ENCODE measurements at places on chromosomes 13 and 19.

DNA sequence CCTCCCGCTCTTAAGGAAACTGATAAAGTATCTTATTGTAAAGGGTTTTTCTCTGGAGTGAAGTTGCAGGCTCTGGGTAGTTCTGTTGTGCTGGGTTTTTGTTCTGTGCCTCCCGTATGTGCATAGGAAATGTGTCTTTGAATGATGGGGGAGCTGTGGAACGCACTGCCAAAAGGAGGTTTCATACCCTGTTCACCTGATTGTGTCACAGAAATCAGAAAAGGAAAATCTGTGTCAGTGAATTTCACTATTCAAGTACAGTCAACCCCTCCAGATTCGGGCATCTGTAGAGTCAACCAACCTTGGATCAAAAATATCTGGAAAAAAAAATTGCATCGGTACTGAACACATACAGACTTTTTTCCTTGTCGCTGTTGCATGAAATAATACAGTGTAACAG is 127.8 kb downstream of the MRPL57 start:
- DNase-seq, result no peak

DNA sequence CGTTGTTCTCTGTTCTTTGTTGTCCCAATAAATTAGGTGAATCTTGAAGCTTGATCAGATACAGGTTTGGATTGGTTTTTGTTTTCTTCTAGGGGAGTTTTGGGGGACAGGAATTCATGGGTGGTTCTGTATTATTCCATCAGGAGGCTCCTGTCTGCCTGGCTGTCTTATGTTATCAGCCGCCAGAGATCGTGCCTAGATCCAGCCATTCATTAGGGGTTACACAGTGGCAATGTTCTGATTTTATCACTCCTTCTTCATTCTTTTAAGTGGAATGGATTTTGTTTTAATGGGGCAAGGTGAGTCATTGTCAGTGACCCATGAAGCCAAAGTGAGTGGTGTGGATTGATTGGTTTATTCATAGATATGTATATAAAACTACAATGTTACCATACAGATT is 71.9 kb downstream of the CHST8 start:
- no peak for DNase-seq

DNA sequence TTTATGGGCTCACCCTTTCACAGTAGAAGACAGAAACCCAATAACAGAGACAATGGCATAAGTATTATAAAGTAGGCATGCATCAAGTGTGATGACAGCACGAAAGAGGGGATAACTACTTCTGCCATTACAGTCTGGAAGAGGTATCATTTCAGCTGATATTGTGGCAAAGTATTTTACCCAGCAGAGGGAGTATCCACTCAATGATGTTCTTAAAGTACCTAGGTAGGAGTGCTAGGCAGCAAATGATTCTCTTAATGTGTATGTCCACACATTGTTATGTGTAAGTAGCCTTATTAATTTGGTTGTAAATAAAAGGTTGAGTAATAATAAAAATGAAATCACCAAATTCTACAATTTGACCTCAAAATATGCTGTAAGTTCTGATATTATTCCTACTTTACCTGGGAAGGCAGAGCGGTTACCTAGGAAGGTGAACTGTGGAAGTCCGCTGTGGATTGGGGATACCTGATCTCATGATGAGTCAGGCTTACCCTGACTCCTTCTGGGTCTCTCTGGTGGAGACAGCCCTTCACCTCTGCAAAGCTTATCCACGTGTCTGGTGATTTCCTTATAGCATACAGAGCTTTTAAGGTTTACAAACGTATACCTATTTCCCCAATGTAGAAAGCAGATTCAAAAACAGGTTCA is 4.1 kb upstream of the UBAC2 start:
- no peak for DNase-seq

DNA sequence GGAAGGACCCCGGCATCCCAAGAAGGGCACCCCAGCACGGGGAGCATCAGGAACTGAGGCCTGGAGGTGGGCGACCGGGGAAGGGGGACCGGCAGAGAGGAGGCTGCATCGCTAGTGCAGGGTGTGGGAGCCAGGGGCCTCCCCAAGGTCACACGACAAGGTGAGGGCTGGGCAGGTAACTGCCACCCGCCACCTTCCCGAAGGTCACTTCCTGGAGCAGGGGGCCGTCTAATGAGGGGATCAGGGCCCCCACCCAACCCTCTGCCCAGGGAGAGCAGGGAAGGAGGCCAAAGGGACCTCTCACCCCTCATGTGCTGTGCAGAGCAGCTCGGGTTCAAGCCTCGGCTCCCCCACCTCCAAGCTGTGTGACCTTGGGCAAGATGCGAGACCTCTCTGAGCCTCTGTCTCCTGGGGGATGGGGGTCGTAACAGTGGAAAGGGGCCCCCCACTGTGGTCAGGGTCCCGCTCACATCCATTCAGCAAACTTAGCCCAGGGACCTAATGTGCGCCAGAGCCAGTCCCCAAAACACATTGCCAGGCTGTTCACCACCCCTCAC is 6.0 kb downstream of the ZBTB7A start:
- DNase-seq, result no peak

DNA sequence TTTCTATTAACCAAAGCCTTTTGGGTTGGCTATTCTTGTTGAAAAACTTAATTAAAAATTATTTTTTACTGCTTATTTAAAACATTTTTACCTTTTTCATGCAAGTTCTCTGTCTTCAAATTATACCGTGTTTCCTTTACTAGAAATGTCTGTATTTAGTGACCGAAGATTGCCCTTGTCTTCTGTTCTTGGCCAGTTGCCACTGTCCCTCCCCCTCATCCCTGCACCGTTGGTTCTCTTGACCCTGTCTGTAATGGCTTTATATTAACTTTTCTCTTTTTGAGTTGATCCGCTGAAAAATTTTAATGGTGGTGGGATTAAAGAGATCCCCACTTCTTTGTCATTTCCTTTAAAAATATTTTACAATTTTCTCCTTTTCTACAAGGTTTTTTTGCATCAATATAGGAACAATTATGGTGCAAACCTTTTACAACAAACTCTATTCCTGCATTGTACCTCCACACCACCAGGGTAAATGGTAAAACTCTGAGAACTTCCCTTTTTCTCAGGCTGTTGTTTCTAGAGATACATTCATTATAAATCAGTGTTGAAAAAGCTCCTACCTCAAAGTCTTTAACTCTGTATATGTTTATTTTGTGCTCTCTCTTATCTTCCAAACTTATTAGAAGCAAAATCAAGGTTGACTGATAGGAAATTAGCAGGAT is 12.9 kb upstream of the RNF113B start:
- DNase-seq, result no peak

- no peak for DNase-seq
Observed at GRCh38 chr19:47093254-47093653, 20.3 kb downstream of the ZC3H4 start.

GRCh38 chr13:41117869-41118268 is 14.7 kb downstream of the KBTBD6 start:
- no peak for DNase-seq

DNA sequence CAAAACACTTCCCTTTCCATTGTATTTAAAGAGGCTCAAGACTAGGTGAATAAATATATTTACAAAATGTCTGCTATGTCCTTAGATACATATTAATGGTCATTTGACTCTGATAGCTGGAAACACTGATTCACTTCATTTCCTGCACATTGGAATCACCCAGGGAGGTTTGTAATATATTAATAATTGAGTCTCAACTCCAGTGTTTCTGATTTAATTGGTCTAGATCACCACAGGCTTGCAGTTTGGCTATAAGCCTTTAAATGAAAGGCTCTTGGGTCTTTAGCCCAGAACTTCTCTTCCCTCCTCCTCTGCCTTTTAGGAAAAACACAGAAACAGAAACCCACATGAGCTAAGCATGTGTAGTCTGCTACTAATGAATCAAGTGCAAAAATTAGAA is 378.0 kb downstream of the TBC1D4 start:
- DNase-seq, result no peak

GRCh38 chr13:114134944-114135610 is 2.7 kb upstream of the RASA3 start:
- DNase-seq, result no peak

GRCh38 chr13:38685974-38686576 is 802 bp upstream of the FREM2 start:
- DNase-seq, result no peak

GRCh38 chr13:35727881-35728280 is 251.4 kb upstream of the MAB21L1 start:
- DNase-seq, result no peak

- no peak for DNase-seq
Observed at GRCh38 chr13:85332615-85333014, 466.6 kb downstream of the SLITRK6 start.

DNA sequence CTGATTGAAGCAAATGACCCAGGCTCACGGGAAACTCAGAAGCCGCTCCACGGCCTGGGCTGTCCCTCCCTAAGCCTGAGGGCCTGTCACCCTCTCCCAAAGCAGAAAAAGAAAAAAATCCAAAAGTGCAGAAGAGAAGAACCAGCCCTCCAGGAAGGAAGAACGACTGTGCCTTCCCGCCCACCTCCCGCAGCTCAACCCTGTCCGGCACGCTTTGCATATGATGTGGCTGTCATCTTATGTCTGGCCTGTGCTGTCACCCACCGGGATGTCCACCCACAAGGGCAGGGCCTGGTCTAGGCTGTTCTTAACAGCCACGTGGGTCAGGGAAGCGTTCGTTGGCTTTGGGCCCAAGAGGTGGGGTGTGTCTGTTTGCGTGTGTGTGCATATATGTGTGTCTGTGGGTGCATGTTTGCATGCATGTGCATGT is 13.7 kb downstream of the ZBTB7A start:
- DNase-seq, result no peak

- no peak for DNase-seq
Observed at GRCh38 chr19:49696865-49697264, 5.9 kb downstream of the CPT1C start.

DNA sequence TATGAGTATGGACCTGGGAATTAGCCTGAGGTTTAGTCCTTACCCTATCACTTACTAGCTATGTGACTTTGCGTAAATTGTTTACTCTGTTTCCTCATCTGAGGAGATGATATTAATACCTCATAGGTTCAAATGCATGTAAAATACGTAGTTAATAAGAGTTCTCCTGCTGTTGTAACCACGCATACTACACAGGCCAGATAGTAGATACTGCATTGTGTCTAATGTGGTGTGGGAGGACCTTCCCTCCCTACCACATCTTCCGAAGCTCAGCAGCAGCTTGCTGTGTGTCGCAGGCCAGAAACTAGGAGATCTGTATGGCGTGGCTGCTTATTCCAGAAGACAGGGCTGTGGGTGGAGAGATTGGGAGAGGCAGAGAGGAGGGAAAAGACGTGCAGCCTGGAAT is 23.0 kb downstream of the GTF2F2 start:
- DNase-seq, result no peak

GRCh38 chr13:75762955-75763354 is 126.8 kb downstream of the LMO7 start:
- no peak for DNase-seq

DNA sequence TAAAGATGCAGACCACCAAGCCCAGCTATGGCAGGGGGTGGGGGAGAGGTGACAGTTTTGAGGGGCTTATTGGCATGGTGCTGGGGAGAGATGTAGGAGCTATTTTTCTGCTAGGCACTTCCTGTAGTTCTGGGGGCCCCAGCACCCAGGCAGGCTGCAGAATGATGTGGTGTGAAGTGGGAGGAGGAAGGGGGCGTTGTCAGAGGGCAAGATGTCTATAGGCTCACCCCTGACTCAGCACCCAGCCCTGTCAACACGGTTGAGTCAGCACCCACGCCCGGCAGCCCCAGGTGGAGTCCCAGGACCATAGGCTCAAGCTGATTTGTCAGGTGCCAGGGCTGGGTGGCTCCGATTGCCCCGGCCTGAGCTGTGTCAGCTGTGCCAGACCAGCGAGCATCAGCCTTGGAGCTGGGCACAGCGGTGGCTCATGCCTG is 5.8 kb downstream of the KLF2 start:
- DNase-seq, result peak; percentile 92

- no peak for DNase-seq
Observed at GRCh38 chr13:113991676-113992179, 17.9 kb upstream of the C13orf46 start.

DNA sequence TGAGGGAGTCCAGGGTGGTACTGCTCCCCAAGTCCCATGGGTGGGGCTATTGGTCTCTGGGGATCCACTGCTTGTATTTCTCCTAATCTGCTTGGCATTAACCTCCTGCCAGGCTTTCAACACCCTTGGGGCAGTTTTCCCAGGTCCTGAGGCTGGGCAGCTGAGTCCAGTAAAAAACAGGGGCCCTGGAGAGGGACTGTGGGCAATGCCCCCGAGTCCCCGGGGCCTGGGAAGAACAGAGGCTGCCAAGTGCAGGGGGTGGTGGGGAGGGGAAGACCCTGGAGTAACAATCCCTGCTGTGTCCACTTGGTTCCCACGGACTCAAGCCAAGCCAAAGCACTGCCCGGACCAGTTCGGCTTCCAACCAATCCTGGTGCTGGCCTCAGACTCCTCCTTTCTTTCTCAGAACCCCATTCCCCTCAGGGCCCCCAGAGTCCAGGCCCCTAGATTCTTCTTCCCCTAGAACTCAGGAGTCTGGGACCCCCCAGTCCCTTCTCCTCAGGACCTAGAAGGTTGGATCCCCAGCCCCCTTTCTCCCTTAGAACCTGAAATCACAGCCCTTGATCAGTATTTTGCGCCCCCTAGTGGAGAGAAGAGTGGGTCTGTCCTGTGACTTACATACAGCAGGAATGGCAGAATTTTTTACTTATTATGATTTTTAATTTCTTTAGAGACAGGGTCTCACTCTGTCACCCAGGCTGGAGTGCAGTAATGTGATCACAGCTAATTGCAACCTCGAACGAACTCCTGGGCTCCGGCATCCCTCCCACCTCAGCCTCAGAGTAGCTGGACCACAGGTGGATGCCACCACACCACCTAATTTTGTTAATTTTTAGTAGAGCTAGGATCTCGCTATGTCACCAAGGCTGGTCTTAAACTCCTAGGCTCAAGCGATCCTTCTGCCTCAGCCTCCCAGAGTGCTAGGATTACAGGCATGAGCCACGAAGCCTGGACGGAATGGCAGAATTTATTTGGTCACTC is 3.7 kb upstream of the CLPTM1 start:
- DNase-seq, result peak; percentile 62

DNA sequence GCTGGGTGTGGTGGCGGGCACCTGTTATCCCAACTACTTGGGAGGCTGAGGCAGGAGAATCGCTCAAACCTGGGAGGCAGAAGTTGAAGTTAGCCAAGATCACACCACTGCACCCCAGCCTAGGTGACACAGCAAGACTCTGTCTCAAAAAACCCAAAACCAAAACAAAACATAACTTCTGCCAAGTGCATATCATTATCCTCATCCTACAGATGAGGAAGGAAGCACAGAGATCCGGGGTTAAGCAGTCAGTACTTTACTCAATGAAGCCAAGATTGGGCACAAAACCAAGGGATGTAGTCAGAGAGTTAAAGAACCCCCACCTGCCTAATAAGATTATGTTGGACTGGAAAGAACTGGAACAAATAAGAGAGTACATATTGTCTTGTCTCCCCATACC is 5.5 kb upstream of the TMTC4 start:
- DNase-seq, result no peak

All from naive thymus-derived CD8-positive, alpha-beta T cell (primary cell).